ENCODE measurements at places on chromosomes 5 and 9.

DNA sequence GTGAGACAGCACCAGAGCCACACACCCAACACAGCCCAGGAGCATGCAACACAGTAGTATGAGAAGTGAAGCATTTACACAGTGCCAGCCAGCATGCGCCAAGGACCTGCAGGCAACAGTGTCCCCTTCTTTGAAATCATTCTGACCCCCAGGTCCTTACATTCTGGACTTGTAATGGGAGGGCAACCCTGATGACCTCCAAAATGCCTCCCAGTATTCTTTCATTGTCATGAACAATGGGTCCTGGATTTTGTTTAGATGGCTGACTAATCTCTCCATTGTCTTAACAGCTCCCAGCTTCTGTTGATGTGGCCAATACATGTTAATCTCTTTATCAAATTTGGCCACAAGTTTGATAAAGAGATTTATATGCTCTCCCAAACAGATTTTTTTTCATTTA, 417.1 kb downstream of the DMRTA1 start:
- no peak for DNase-seq

- no peak for DNase-seq
Measured at GRCh38 chr9:36960575-36960955, 73.5 kb downstream of the PAX5 start.

DNA sequence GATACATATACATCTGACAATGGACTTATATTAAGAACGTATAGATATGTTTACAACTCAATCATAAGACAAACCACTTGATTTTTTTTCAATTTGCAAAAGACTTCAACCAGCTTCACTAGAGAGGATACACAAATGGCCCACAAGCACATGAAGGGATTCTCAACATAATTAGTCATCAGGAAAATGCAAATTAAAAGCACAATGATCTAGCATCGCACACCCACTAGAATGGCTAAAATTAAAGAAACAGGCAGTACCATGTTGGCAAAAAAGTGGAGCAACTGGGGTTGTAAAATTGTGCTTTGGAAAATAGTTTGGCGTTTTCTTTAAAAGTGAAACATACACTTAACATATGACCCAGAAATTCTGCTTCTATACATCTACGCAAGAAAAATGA, 80.0 kb upstream of the TRIO start:
- DNase-seq: no peak

DNA sequence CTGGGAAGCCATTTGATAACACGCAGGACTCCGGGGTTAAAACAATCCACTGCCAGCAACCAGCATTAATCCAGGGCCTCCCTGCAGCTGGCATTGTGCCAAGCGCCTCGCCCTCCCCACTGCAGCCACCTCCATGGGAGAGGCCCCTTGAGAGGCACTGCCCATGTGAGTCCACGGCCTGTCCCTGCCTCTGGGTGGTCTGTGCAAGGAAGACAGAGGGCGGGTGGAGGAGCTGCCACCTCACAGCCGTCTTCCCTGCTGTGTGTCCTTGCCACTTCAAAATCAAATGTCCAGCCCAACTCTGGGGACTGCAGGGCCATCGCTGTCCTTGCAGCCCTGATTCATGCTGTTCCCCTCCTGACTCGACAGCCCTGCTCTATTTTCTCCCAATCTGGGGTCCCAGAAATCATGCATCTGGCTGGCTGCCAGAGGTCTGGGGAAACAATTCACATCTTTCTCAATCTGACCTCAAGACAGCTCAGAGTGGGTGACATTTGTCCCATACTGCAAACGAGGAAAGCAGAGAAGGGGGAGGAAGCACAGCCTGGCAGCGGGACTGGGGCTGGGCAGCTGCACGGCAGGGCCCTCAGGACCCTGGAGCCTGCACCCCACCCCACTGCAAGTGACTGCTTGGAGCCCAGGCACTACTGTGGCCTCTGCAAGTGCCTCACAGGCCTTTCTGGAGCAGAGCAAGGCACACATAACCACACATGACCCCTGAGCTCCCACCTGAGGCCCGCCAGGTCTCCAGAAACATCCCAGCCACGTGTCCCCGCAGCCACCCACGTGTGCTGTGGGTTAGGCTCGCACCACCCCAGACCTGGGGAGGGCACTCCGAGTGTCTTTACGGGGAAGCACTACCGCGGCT, 15.7 kb downstream of the BRD3OS start:
- DNase-seq: no peak

DNA sequence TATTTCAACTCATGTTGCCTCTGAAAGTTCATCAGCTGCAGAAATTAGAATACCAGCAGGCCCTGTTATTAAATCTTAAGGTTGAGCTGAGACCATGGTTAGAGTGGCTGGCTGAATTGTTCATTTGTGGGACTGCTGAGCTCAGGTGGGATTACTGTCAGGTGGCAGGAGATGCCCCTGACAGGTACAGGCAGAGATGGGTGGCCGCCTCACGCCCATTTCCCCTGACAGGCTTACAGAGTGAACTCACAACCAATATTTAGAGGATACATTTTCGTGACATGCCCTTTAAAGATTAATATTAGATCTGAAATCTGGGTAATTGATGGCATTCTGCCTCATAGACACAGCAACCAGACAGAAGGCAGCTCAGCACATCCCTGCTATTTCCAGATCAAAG, 136.0 kb downstream of the MVB12B start:
- DNase-seq: no peak

- DNase-seq: no peak
Measured at GRCh38 chr9:122258886-122259415, 5.7 kb downstream of the RBM18 start.

DNA sequence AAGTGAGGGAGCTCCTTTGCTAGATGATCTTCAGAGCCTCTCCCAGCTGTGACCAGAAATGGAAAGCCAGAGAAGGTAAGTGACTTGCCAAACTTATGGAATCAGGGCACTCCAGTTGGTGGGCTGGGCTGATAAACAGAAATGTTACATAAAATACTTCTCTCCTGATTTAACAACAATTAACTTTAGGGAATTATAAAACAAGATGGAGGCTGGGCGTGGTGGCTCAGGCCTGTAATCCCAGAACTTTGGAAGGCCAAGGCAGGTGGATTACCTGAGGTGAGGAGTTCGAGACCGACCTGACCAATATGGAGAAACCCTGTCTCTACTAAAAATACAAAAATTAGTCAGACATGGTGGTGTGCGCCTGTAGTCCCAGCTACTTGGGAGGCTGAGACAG, 899 bp upstream of the MED10 start:
- no peak for DNase-seq

DNA sequence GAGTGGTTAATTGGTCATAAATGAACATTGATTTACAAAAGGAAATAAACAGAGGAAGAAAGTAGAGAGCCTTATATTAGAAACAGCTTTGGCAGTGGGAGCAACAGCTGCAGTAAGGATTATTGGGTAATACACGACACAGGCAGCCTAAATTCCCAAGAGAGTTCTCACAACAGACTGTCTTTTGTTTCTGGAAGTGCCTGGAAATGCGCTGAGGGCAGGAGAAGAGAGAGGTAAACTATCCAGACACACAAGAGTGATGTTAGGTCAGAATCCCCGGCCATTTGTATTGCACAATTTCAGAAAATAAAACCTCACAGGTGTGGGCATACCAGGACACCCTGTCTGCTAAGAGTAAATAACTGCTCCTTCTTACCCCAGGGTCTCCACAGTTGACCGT, 450.4 kb upstream of the CTNND2 start:
- no peak for DNase-seq

DNA sequence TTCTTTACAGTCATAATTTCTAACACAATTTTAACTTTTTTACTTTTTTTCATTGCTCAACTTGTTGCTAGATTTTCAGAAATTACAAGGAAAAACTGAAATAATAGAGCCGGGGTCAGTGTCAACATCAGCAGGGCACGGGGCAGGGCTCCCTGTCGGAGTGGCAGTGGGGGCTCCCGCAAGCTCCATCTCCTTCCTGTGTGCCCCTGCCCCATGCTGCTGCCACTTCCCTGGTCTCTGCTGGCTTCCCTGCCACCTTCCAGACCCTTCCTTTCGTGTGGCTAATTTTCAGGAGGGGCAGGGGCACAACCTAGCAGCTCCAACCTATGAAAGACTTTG, 1.0 kb upstream of the EXOC3 start:
- DNase-seq: no peak

DNA sequence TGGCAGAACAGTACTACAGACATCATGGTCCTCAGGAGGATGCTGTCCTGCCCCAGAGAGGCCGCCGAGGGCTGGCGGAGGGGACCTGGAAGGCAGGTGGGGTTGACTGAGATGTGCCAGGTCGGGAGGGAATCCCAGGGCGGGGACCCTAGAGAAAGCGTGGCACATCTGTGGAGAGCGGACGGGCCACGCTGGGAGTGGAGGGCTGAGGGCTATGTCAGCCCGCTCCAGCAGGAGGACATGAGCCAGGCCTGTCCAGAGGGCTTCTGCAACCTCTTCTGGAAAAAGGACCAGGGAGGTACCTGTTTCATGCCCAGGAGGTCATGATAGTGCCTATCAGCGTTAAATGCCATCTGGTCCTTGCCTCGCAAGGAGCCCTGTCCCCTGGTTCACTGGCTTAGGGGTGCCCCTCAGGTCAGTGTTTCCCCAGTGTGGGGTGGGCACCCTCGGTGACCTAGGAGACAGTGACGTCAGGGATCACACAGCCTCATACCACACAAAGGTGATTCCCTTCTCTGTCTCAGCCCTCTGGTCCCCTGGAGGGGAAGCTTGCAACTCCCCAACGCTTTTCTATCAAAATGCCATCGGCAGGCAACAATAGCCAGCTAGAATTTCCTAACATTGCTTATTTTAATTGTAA, 103.6 kb upstream of the IER5L start:
- DNase-seq: no peak

DNA sequence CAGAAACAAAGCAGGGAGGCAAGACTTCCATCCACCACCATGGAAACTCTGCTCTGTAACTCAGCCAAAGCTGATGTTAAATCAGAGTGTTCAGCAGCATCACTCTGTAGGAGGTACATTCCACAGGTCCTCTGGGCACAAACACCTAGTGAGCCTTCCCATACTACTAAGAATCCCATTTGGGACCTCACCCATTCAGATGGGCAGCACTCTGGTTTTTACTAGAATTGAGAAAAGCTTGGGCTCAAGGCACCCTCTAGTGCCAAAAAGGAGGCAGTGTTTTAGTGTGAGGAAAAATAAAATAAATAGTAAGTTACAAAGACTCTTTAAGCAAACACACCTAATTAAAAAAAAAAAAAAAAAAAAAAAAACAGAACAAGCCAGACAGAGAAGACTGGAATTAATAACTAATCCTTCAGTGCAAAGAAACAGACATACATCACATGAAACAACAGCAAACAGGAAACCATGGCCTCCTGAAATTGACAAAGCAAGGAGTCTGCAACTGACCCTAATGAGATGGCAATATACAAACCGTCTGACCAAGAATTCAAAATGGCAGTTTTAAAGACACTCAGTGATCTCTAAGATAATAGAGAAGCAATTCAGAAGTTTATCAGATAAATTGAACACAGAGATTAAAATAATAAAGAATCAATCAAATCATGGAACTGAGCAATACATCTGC, 159.5 kb downstream of the GNA14 start:
- no peak for DNase-seq

- DNase-seq: no peak
Measured at GRCh38 chr9:70579686-70580085, 165.2 kb upstream of the KLF9 start.

GRCh38 chr9:4228606-4229005, 71.3 kb downstream of the GLIS3 start:
- DNase-seq: peak; percentile 18

- DNase-seq: no peak
Measured at GRCh38 chr9:95175523-95175922, 142.0 kb downstream of the FANCC start.

GRCh38 chr5:9467199-9468059, 78.4 kb downstream of the SEMA5A start:
- DNase-seq: no peak

DNA sequence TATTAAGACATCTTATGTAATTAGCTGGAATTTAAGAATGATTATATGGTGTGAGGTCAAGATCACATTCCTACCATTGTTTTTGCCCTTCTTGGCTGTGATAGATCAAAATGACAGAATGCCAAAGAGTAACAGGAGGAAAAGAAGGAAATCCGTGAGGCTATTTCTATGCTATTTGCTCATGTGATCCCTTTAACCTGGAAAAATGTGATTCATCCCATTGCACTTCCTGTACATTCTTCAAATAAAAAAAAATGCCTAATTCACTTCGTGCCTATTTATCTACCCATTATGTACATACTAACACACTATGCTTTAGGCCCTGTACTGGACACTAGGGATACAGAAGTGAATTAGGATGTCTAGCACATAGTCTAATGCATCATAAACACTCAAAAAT, 154.1 kb upstream of the PAPPA start:
- no peak for DNase-seq

GRCh38 chr5:58072300-58072965, 387.5 kb downstream of the PLK2 start:
- no peak for DNase-seq

- no peak for DNase-seq
Measured at GRCh38 chr5:15594977-15595568, 95.1 kb downstream of the FBXL7 start.

GRCh38 chr5:119071561-119071995, 691 bp downstream of the DMXL1 start:
- DNase-seq: peak; percentile 30

- no peak for DNase-seq
Measured at GRCh38 chr5:133361922-133362321, 250.4 kb downstream of the FSTL4 start.

GRCh38 chr9:74361508-74361907, 135.6 kb upstream of the RORB start:
- DNase-seq: no peak

- DNase-seq: peak; percentile 71
Measured at GRCh38 chr5:180830253-180831138, 27.9 kb upstream of the MGAT1 start.

- peak; percentile 41 for DNase-seq
Measured at GRCh38 chr5:72380492-72381274, 60.5 kb downstream of the PTCD2 start.

GRCh38 chr9:127854184-127854806, at the start of gene ENG:
TSS of gene ENG (minus strand) at chr9:127854658. CDS start at chr9:127854355, 303 bp downstream.
- DNase-seq: no peak

- DNase-seq: no peak
Measured at GRCh38 chr5:179138568-179138925, 78.4 kb downstream of the ZNF354C start.

GRCh38 chr5:43420241-43420640, 8.1 kb upstream of the CCL28 start:
- no peak for DNase-seq

DNA sequence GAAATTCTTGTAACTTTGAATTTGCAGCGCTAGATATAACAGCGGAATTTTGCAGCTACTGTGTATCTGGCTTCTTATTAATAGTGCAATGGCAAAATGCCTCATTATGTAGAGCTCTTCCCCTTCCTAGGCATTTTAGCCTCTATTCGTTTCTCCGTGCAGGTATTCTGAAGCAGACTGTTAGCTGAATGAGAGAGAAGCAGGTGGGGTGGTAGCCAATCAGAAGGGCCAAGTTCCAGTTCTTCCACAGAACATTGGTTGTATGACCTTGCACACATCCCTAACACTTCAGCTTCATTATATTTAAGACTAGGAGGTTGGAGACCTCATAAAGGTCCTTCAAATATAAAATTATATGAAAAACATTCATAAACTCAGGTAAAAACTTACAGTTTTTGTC, 1.2 kb upstream of the VPS13A start:
- no peak for DNase-seq

- no peak for DNase-seq
Measured at GRCh38 chr5:115514220-115514619, 30.4 kb downstream of the FEM1C start.
